ENCODE measurements at places on chromosomes 4 and X. TPM values are rescaled to one million over a fixed set of nuclear protein-coding genes. Genes with fewer than 3 reads are reported as not detected.

DNA sequence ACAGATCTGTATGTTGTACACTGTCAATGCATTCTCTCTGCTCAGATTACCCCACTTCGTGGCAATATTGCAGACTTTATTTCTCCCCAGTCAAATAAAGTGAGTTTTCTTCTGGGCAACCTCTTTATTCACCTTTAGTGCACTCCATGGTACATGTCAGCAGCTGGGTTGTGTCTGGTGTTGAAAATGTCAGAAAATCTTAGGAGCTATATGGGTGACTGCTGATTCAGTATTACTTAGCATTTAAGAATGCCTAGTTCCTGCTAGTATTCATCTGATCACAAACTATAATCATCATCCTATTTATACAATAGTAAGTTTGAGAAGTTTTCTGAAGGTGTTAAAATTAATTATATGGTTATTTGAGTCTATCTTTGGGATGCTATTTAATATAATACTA, 112.5 kb downstream of the CFAP299 start:
- no peaks in the 10 kb centered on the region for H3K4me1 ChIP-seq
- H3K27ac ChIP-seq = no peak overlapping the region
- no peak for DNase-seq
- H3K4me3 ChIP-seq = no peak overlapping the region
- H3K36me3 ChIP-seq = no peaks in the 10 kb centered on the region

DNA sequence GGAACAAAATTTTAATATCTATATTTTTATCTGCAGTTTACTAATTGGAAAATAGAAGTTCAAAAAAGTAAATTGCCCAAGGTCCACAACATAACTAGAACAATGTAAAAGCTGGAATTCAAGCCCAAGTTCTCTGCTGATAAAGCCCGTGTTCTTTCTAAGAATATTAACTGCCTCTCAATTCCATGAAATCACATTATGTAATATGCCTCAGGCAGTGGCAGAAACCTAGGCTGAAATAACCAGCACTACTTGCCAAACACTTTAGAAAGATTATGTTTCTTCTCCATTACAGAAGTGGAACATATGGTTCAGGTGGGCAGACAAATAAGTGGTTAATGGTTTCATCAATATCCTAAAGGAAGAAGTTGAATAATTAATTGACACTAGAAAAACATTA, 56.7 kb upstream of the ADGRL3 start:
- H3K27me3 ChIP-seq = no peaks in the 10 kb centered on the region
- H3K36me3 ChIP-seq = no peaks in the 10 kb centered on the region
- DNase-seq = no peak
- H3K4me3 ChIP-seq = no peak overlapping the region

- H3K27ac ChIP-seq = no peak overlapping the region
- H3K27me3 ChIP-seq = peaks cover 6% of the 10 kb centered on the region
- H3K36me3 ChIP-seq = no peaks in the 10 kb centered on the region
- no peak overlapping the region for H3K4me3 ChIP-seq
- peaks cover 7% of the 10 kb centered on the region for H3K4me1 ChIP-seq
Measured at GRCh38 chr4:8030121-8030781, 90.6 kb upstream of the AFAP1 start.

DNA sequence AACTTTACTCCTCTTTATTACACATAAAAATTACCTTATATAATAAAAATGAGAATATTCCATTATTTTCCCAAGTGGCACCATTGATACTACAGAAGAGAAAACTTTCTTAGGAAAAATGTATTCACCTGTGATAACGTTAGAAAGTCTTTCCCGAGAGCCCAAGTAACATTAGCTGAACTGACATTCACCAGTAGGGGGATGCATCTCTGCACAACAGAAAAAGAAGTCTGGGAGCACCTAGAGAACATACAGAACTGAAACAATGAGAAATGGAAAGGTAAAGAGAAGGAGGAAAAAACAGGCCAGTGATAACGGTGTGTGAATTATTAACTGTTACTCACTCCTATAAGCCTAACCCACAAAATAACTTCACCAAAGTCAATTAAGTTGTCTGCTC, 423.3 kb downstream of the CENPC start:
- H3K4me3 ChIP-seq = no peak overlapping the region
- H3K27ac ChIP-seq = no peak overlapping the region
- H3K4me1 ChIP-seq = no peaks in the 10 kb centered on the region
- 0 out of 2 replicates have a peak, but pooled peaks cover 2% of the 10 kb centered on the region for H3K27me3 ChIP-seq
- no peaks in the 10 kb centered on the region for H3K36me3 ChIP-seq

DNA sequence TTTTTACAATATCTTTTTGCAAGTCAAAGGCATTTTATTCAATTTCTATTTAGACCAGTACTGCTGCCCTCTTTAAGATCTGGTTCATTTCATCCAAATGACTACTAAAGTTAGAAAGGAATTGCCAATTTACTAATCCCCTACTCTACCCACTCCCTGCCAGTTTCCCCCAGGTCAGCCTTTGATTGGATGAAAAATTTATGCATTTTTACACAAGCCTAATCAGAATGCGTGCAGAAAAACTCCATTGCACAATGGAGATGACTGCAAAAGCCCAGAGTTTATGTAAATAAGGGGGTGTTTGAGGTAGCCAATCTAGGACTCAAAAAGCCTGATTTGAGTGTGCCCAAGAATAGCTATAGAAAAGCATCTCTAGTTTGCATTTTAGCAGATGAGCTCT, 310.6 kb downstream of the PABPC4L start:
- no peaks in the 10 kb centered on the region for H3K36me3 ChIP-seq
- H3K4me3 ChIP-seq = no peak overlapping the region
- H3K27ac ChIP-seq = no peak overlapping the region
- DNase-seq = no peak
- H3K4me1 ChIP-seq = no peaks in the 10 kb centered on the region

The COL25A1 gene
- 0.16 TPM for total RNA-seq

The MAGEC1 gene
- not detected for total RNA-seq

The SERTM2 gene
- total RNA-seq = not detected

The SRPX gene
- total RNA-seq = 13.4 TPM
